Tongue (tissue), 3 donors: ENCODE measurements at places on chromosomes 13 and 19.

- DNase-seq = no peak
Observed at GRCh38 chr13:77521194-77521593, 14.3 kb upstream of the SCEL start.

DNA sequence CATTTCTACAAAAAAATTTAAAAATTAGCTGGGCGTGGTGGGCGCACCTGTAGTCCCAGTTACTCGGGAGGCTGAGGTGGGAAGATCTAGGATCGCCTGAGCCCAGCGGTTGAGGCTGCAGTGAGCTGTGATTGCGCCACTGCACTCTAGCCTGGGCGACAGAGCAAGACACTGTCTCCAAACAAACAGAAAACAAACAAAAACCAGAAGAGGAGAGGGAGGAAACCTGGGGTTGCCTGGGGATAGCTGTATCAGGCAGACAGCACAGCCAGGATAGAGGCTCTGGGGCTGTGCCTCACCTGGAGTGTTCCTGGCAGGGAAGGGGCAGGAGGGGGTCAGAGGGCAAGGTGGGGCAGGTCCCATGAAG, 2.6 kb upstream of the POLR2E start:
- DNase-seq = no peak

- DNase-seq = no peak
Observed at GRCh38 chr19:43586346-43586745, 9.6 kb downstream of the IRGQ start.

- DNase-seq = no peak
Observed at GRCh38 chr19:50794876-50795663, 4.9 kb downstream of the ACP4 start.

DNA sequence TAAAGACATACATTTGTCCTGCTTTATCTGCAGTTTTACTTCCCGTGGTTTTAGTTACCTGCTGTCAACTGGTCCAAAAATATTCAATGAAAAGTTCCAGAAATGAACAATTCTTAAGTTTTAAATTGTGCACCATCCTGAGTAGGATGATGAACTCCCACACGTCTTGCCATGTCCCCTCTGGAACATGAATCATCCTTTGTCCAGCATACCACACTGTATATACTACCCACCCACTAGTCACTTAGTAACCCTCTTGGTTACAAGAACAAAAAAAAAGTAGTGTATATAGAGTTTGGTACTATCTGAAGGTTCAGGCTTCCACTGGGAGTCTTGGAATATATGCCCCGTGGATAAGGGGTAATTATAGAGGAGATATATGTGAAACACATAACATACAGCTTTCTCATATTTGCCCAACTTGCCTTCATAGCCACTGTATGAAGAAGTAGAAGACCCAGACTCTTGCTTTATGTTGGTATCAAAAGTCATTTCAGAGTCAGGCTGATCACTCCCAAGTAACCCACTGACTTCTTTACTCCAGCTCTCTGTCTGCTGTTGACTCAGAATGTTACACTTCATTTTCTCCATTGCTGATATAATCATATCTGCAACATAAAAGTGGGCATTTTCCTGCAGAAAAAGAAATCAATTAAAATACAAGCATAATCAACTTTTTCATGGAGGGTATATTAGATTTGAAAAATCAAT, 19.3 kb downstream of the RUBCNL start:
- DNase-seq = no peak

DNA sequence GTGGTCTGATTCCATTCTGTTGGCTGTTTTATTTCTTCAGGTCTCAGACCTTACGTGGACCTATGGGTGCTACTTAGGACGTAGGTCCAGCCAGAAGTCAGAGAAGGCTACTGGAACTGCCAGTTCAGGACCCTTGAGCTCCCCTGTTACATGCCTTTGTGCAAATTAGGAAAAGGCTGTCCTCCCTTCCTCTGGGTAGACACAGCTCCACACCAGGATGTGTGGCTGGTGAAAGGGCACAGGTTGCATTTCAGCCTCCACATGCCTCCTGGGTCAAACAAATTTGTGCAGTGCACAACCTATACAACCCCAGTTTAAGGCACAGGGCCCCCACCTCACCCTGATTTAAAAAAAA, 43.9 kb upstream of the MAP3K10 start:
- DNase-seq = no peak

GRCh38 chr13:112910016-112910415, 59.0 kb upstream of the MCF2L start:
- no peak for DNase-seq

- no peak for DNase-seq
Observed at GRCh38 chr13:36850790-36851438, 31.9 kb downstream of the RFXAP start.

GRCh38 chr19:44696939-44697669, 1.8 kb upstream of the CEACAM16 start:
- DNase-seq = peak; percentile 37

DNA sequence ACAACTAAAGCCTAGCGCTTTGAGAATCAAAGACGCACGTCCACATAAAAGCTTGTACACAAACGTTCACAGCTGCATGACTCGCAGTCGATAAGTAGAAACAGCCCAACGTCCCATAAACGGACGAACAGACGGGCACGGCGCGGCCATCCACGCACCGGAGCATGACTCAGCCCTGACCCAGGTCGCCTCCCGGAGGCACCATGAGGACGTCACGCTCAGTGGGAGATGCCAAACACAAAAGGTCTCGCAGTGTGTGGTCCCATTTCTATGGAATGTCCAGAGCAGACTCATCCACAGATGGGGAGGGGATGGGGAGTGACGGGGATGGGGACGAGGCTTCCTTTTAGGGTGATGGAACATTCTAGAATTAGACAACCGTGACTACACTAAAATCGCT, 9.4 kb downstream of the POLRMT start:
- no peak for DNase-seq

DNA sequence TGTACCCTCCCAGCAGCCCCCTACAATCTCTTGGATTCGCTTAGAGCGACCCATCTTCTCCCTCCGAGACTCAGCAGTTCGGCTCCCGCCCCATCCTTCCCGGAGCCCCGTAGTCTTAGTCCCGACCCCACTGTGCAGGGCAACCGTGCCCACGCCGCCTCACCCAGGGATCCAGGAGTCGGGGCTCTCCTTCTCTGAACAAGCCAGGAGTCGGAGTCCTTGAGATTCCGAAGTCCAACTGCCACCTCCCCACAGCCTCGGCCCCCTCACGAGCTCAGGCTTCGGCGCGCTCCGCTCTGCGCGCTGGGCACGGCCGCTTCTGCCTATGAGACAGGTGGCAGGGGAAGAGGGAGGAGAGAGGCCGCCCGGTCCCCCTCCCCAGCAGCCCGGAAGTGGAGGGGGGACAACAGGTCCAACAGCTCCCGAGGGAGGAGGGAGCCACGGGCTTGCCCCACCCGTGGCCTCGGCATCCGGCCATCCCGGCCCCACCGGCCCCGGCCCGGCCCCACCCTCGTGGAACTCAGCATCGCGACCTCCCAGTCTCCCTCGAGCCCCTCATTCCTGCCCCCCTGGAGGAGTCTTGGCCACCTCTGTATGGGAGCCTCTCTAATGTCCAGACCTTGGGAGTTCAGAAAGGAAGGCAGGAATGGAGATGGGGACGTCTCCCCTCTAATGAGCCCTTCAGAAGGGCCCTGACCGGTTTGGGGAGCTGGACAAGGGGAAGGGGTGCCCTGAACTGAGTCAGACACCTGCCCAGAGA, at the start of gene PHLDB3:
Gene PHLDB3 (minus strand): TSS at position 321 of the 760 bp plus-strand sequence. CDS start 628 bp downstream, outside the sequence.
- DNase-seq = peak; percentile 43

- DNase-seq = no peak
Observed at GRCh38 chr19:43765109-43765876, 10.5 kb upstream of the SMG9 start.

DNA sequence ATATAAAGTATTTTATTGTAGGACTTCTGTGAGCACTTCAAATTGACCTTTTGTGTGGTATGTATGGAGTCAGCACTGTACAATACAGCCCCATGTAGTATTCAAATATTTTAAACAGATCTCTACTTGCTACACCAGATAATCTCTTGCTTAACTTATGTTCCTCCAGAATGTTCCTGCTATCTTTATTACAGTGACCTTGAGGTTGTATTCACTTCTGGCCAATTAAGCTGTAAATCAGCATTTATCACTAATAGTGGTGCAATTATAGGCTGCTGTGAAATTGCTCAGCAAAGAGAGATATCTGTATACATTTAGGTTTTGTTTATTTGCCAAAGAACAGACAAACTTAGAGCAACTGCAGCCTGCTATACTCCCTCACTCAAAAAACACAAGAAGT, 1218.6 kb downstream of the PCDH17 start:
- DNase-seq = no peak

DNA sequence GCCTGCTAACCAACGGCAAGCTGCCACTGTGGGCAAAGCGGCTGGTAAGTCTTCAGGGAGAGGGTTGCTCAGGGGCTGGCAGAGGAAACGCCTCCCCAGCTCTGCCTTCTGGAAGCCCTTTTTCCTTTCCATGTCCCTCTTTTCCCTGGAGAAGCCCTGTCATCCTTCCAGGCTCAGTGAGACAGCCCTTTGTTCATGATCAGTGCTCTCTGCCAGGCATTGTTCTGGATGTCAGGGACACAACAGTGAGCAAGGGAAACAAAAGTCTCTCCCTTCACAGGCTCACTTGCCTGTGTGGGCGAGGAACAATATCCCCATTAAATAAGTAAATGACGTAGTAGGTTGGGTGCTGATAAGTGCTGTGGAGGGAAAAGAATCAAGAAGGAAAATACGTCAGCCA, 13.9 kb upstream of the OVOL3 start:
- DNase-seq = no peak
